Left kidney (tissue), 8 donors: ENCODE measurements at places on chromosomes 2 and 18.

DNA sequence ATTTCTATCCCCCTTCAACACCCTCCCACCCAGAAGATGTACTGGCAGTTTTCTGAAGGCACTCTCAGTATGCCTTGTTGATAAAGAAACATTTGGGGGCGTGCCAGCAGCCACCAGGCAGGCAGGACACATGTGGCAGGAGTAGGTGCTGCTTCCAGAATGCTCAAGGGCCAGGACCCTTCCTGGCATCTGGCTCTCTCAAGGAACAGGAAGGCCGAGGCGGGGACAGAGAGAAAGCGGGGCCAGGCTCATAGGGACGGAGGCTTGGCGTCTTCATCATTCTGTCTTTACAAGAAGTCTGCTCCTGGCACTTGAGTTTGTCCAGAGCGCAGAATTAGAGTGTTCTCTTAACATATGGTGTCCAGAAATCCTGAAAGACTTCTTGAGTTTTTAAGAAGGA lies 121.6 kb downstream of the FAM210A start:
- DNase-seq, result no peak

DNA sequence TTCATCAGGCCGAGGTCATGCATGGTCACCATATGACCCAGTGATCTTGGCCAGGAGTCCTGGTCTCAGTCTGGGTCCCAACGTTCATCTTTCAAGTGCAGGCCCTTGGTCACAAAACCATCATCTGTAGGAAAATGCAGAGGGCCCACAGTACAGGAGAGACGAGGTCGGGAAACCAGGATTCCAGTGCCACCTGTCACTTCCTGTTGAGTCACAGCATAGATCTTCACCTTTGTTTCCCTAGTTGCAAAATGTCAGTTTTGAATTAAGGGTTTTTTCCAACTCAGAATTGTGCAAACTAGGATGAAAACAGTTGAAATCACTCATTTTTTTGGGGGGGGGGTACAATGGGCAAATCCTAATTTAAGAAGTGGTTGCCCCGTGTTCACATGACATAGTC lies 162.2 kb downstream of the INSIG2 start:
- no peak for DNase-seq

DNA sequence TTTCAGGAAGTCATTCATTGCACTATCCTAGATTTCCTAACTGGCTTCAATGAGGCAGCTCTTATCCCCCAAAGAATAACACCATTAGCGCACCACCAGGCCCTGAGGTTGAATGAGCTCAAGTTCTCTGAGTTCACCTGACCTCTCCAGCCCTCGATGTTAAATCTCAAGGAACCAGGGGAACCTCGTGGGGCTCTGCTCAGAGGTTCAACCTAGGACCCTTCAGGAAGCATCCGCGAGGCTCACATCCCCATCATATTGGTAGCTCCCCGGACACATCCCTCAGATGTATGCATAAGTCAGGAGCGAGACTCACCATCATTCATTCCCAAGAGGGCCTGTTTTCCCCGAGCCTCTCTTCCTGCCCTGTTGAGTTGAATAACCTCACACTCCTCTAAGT lies 145.6 kb upstream of the KLHL29 start:
- DNase-seq, result no peak

- DNase-seq, result no peak
These were observed 29.3 kb downstream of the SERPINE2 start for GRCh38 chr2:224009605-224010315.

DNA sequence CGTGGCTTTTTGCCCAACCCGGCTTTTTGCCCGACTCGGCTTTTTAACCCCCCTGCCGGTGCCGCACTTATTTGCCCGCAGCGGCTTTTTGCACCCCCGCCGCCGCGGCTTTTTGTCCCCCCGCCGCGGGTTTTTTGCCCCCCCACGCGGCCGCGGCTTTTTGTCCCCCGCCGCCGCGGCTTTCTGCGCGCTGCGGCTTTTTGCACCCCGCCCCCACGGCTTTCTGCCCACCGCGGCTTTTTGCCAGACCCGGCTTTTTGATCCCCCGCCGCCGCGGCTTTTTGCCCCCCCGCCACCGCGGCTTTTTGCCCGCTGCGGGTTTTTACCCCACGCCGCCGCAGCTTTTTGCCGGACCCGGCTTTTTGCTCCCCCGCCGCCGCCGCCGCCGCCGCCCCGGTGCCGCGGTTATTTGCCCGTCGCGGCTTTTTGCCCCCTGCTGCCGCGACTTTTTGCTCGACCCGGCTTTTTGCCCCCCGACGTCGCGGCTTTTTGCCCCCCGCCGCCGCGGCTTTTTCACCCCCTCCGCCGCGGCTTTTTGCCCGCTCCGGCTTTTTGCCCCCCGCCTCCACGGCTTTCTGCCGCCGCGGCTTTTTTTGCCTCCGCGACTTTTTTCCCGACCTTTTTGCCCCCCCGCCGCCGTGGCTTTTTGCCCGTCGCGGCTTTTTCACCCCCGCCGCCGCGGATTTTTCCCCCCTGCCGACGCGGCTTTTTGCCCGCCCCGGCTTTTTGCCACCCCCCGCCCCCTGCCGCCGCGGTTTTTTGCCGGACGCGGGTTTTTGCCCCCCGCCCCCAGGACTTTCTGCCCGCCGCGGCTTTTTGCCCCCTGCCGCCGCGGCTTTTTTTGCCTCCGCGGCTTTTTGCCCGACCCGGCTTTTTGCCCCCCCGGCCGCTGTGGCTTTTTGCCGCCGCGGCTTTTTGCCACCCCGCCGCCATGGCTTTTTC lies 2786.5 kb downstream of the RPIA start:
- DNase-seq, result peak; percentile 34

GRCh38 chr18:5398269-5398668 lies 102.7 kb upstream of the ZBTB14 start:
- no peak for DNase-seq

- no peak for DNase-seq
These were observed 20.5 kb downstream of the SNORC start for GRCh38 chr2:232890536-232890895.

GRCh38 chr2:221555494-221555846 lies 16.6 kb downstream of the EPHA4 start:
- no peak for DNase-seq

- DNase-seq, result no peak
These were observed 61.5 kb downstream of the INPP4A start for GRCh38 chr2:98505971-98506664.

DNA sequence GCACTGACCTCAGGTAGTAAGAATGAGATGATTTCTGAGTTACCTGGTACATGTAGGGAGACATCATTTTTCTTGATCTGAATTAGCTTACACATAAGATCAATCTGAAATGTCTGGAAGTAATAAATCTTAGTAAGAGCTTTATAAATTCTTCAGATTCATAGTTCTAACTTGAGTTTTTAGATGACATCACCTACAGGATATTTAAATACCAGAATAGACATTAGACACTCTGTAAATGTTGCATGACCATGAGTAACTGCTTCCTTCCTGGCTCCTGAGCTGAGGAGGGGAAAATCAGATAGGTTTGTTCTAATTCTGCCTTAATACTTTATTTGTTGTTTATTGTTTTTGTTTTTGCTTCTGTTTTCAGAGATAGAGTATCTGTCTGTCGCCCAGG lies 181.8 kb downstream of the PHLPP1 start:
- DNase-seq, result no peak

DNA sequence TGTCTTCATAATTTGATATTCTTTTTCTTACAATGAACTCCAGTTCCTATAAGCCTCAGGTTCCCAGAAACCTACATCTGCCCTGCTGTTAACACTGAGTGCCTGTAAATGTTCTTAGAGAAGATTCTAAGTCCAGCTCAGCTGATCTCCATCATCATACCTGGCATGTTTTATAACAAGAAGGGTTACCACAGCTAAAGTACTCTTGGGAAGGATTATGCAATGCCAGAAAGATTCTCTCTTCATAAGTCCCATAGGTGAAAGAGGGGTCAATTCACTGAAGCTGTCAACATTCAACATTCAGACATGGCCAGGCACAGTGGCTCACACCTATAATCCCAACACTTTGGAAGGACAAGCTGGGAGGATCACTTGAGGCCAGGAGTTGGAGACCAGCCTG lies 31.3 kb upstream of the PTPN4 start:
- DNase-seq, result no peak

- DNase-seq, result no peak
These were observed 17.6 kb downstream of the PMAIP1 start for GRCh38 chr18:59917422-59917821.

- no peak for DNase-seq
These were observed 464.0 kb downstream of the EIPR1 start for GRCh38 chr2:2913601-2914120.

GRCh38 chr2:47892338-47892730 lies 14.0 kb downstream of the FBXO11 start:
- no peak for DNase-seq

DNA sequence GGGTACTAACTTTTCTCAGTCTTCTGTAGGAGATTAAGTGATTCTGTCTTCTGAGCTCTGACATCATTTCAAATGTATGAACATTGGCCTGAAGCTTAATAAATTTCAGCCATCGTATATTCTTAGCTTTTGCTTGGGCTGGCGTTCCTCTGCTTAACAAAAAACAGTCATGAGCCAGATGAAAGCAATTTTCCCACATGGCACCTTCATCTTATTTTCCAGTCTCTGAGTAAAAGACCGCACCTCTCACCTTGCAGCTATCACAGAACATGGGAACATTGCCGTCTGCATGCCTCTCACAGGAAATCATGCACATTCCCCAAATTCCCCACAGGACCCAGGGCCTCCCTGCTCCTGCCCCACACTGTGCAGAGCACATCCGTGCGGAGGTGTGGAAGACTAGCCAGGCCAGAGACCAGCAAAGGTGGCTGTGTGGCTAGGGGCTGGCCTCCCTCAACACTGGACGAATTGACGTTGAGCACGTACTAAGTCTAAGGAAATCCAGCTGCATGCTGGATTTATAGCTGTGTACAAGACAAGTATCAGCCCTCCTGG lies 531.8 kb upstream of the ID2 start:
- peak; percentile 31 for DNase-seq

DNA sequence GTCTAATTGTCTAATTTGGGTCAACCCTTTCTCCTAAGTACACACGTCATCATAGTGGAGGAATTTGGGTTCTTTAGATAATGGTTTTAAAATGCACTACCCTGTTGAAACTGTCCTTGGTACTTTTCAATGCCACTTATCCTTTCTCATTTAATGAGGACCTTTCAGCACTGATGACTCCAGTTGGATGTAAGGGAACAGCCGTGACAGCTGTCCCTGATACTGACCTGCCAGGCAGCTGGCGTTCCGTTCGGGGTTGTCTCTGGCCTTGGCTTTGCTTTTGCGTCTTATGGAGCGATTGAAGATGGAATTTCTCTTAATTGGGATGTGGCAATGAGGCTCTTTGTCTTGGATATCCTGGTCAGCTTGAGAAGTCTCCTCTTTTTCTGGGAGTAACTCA lies 38.7 kb downstream of the NGEF start:
- no peak for DNase-seq

- DNase-seq, result no peak
These were observed 12.8 kb downstream of the SLC30A3 start for GRCh38 chr2:27249891-27250651.

- DNase-seq, result no peak
These were observed 52.8 kb downstream of the CLASP1 start for GRCh38 chr2:121596221-121597080.

DNA sequence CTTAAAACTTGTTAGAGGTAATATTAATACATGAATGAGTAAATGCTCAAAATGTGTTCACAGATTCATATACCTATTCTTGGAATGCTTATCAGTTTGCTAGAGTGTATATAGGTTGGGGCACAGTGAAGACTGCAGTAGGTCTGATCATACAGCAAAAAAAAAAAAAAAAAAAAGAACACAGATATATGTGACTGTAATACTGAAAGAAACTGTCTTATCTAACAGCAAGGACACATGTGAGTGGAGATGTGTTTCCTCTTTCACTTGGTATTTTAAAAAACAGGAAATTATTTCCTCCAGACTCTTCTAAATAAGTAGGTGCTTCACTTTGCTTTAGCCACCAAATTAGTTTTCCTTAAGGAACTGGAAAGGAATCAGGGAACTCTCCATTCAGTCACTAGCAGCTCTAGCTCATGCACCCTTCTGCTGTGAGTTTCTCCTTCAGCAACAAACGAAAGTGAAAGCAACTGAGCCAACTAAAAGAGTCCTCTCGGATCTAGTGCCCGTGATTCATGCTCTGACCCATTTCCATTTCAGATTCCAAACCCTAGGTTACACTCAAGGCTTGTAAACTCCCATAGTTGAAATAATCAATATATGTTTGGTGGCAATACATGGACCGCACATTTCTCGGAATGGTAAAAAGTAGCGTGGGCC lies 98.5 kb downstream of the DSEL start:
- no peak for DNase-seq

GRCh38 chr2:229798446-229799155 lies 84.2 kb upstream of the DNER start:
- no peak for DNase-seq

DNA sequence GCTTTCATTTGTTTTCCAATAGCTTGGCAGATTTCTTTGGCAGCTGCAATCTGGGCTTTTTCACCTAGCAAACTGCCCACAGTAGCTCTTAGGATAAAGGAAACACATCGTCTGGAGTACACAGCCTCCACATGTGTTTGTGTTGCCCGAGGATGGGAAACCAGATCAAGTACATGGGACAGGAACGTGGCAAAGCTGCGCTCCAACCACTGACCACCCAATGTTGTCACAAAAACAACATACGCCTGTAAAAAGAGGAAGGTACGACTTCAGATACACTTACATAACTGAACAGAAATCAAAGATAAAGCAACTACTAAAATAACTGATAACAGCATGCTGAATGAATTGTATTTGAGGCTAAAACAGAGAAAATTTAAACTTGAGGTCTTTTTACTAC lies 15.5 kb downstream of the HEATR5B start:
- DNase-seq, result no peak

DNA sequence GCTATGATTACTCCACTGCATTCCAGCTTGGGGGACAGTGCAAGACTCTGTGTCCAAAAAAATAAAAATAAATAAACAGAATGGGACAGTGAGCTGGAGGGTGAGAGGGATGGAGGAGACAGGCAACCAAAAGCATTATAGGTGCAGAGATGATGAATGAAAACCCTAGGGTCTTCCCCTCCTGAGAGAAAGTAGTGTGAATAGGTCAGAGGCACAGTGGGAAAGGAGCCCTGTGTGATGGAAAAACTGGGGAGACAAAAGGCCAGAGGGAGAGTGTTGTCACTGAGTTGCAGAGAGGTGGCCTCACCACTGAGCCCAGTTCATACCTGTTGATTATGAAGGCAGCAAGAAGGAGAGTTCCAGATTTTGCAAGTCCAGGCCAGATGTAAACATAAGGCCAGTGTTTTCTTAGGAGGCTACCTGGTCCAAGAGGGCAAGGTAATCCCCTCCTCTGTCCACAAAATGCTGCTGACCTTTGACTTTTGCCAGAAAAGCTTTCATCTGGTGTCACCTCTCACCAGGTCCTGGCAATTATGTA lies 17.6 kb upstream of the AGFG1 start:
- no peak for DNase-seq

DNA sequence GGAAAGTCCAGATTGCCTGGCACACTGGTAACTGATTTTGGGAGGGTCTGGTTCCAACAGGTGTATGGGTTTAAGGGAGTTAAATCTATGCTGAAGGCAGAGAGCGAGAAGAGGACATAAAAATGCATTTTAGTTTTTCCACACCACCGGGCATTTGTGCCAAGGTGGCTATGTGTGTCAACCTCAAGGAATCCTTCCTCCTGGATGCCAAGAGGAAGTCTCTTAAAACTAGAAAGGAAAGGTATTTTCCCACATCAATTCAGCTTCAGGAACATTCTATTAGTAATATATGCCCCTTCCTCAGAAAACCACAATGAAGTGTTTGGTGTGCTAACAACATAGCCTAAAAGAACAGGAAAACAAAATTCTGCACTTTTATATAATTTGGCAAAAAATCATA lies 5.4 kb upstream of the GAREM1 start:
- no peak for DNase-seq
